Stimulated activated CD4-positive, alpha-beta T cell treated with anti-CD3 and anti-CD28 coated beads, Interleukin-15, amount 100 ng/mL, for 1 hour (primary cell): ENCODE measurements at places on chromosomes 2 and 18.
A peak's percentile ranks its signal among the peaks of the same experiment; 100 is the strongest.

- DNase-seq = no peak
Measured at GRCh38 chr18:79916128-79916494, 35.3 kb downstream of the SLC66A2 start.

DNA sequence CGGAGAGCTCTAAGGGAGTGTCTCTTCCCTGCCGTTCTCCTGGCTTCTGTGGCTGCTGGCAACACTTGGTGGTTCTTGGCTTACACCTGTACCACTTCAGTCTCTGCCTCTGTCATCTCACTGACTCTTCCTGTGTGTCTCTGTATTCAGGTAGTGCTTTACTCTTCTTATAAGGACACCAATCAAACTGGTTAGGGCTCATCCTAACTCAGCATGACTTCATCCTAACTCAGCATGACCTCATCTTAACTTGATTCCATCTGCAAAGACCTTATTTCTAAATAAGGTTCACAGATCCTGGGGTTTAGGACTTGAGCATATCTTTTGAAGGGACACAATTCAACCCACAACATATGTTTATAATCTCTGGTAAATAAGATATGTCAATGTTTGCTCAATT lies 51.6 kb upstream of the DSEL start:
- no peak for DNase-seq

DNA sequence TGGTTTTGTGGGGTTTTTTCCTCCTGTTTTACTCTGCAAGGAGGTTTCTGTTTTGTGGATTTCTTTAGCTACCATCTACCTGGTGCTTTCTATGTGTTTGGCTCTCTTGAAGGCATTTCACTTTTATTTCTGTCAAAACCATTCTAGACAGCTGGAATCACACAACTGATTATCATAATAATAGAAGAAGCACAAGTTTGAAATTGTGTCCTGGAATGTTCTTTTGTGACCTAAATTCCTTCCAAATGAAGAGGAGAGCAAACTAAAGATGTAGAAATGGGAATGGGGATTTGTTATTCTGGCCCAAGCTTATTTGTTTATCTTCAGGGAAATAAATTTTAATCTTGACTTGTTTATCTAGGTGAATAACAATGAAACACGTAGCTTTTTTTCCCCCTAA lies 17.0 kb upstream of the MFSD2B start:
- no peak for DNase-seq

GRCh38 chr18:43420950-43421349 lies 143.7 kb upstream of the SYT4 start:
- no peak for DNase-seq

- DNase-seq = no peak
Measured at GRCh38 chr2:172011812-172012575, 12.2 kb downstream of the METAP1D start.

- DNase-seq = no peak
Measured at GRCh38 chr2:60899230-60899891, 18.0 kb downstream of the REL start.

DNA sequence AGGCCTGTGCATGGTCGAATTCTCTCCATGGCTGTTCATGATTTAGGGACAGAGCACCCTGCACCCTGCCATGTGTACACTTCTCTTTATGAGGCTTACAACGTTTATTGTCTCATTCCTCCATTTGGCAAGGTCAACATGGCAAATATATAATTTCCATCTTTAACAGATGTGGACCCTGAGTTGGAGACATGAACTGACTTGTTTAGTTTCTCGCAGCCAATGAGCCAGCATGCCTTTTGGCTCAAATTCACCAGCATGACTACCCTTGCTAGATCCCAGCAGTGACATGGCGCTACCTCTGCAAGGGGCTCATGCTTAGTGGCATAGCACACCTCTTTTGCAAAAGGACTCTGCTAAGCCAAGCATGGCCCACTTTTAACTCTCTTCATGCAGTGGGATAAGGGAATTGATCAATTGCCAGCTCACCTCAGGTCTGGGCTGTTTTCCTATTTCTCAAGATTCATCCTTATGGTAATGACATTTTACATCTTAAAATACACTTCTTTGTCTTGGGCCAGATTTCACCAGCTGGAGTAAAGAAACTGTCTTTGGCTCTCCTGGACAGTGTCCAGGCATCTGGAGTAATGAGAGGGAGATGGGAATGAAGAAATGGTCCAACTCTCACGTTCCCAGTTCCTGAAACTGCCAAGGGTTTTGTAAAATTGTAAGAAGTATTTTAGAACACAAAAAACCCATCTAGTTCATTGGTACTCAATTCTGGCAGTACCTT lies 159.5 kb downstream of the SETBP1 start:
- DNase-seq = no peak

- no peak for DNase-seq
Measured at GRCh38 chr2:178246696-178247095, 52.4 kb downstream of the OSBPL6 start.

- peak; percentile 13 for DNase-seq
Measured at GRCh38 chr2:68943581-68944568, 8.8 kb downstream of the GKN2 start.

DNA sequence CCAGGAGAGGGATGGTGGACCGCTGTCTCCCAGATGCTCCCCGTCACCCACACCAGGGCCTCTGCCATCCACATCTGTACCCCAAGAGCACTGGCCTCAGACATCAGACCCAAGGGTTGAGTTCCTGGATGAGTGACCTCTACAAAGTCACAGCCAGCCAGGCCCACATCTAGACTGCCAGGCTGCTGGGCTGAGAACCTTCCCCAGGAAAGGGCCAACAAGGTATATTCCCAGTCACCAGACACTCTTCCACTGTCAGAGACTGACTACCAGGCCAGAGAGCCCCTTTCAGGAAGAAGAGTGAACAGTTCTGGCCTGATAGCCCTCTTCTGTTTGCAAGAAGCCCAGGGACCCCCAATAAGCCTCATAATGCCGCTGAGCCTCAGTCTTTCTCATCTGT lies 44.3 kb downstream of the C1QL2 start:
- DNase-seq = no peak
